Activated CD8-positive, alpha-beta memory T cell treated with anti-CD3 and anti-CD28 coated beads for 48 hours (primary cell): ENCODE measurements at places on chromosomes 7 and 10.

- no peak for DNase-seq
Measured at GRCh38 chr7:101031082-101031481, 11.2 kb downstream of the MUC17 start.

- no peak for DNase-seq
Measured at GRCh38 chr10:97633921-97634320, 621 bp upstream of the MORN4 start.

DNA sequence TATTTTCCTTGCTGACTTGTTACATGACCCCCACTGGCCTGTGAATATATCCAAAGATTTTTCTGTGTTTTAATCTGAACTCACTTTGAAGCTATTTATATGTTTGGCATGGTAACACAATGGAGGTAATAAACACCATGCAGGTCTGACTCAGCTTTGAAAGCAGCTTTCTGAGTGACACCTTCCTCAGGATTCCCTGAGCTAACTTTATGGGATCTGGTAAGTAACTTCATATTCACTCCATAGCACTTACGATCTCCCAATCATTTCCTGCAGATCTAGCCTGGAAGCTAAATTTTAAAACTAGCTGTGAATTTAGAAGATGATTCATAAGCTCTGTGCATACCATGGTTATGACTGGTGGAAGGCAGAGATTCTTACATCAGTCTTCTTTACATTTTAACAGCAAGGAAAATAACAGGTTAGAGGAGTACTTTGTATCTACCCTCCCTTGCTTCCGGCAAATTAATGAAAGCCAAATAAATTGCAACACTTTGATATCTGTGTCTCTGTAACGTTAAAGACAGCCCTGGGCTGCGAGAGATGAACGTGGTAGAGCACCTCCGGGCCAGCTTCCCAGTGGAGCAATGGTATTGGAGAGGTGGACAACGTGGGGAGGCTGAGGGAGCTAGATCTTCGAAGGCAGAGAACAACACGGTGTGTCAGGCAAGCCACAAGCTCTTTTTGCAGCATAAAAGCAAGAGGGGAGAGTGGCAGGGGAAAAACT, 170.2 kb upstream of the KLF14 start:
- DNase-seq = no peak

GRCh38 chr10:31697271-31698180, 231.1 kb downstream of the ARHGAP12 start:
- DNase-seq = no peak
